ENCODE measurements at places on chromosomes 12 and 14. TPM values are rescaled to one million over a fixed set of nuclear protein-coding genes. Genes with fewer than 3 reads are reported as not detected.
A peak's percentile ranks its signal among the peaks of the same experiment; 100 is the strongest.

GRCh38 chr14:103910262-103910935, 17.9 kb upstream of the TDRD9 start:
- DNase-seq = peak; percentile 70

DNA sequence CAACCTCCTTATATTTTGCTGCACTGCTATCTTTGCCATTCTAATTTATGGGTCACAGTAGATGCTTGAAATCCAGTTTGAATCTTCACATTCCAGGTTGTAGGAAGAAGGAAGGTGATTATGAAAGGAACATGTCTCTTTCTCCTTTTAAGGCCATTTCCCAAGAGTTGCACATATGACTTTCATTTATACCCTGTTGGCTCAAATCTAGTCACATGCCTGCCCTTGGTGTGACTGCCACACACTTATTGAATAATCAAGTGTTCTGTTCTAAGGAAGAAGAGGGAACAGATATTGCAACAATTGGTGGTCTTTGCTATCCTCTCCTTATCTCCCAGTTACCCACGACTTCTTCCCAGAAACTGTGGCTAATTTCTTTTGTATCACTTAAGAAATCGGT, 404.3 kb downstream of the TMEM117 start:
- DNase-seq = no peak

GRCh38 chr12:132168311-132169031, 24.2 kb downstream of the NOC4L start:
- DNase-seq = no peak

- peak; percentile 92 for DNase-seq
Observed at GRCh38 chr12:32671930-32672780, 6.9 kb upstream of the DNM1L start.

Gene IFNG-AS1
- 0.09 TPM for total RNA-seq

Gene C12orf50
- total RNA-seq = not detected

Gene IL22
- not detected for total RNA-seq
